ENCODE measurements at places on chromosomes 6 and 20. TPM values are rescaled to one million over a fixed set of nuclear protein-coding genes. Genes with fewer than 3 reads are reported as not detected.

The PPP1R16B gene
- 0.15 TPM for total RNA-seq

The ZNF334 gene
- total RNA-seq: not detected

The C20orf202 gene
- 0.22 TPM for total RNA-seq

The SENP6 gene
- 29.2 TPM for total RNA-seq

The DACT2 gene
- 0.14 TPM for total RNA-seq

The TBXT gene
- not detected for total RNA-seq

The IL20RA gene
- total RNA-seq: not detected

The COL10A1 gene
- not detected for total RNA-seq

The OPN5 gene
- total RNA-seq: not detected

The NCOA7 gene
- total RNA-seq: 13.6 TPM

The SOBP gene
- 0.90 TPM for total RNA-seq

The MCHR2 gene
- total RNA-seq: not detected

The ELOVL5 gene
- 69.5 TPM for total RNA-seq

The PKIB gene
- total RNA-seq: 0.53 TPM

The DEFB114 gene
- total RNA-seq: not detected

The OPRM1 gene
- total RNA-seq: not detected

The DEFB124 gene
- not detected for total RNA-seq

The WFDC10B gene
- total RNA-seq: not detected

The LY6G6F gene
- total RNA-seq: not detected

The CDK5RAP1 gene
- 32.6 TPM for total RNA-seq

The LHFPL5 gene
- total RNA-seq: 0.12 TPM

The ABHD16B gene
- not detected for total RNA-seq

The KCNG1 gene
- total RNA-seq: 25.0 TPM

The NKX2-4 gene
- total RNA-seq: not detected

The HSPA1B gene
- 129 TPM for total RNA-seq

The TREM1 gene
- 0.17 TPM for total RNA-seq

The SCUBE3 gene
- total RNA-seq: 0.05 TPM

The PTCRA gene
- total RNA-seq: not detected

The ZFP57 gene
- total RNA-seq: not detected

The PARD6B gene
- total RNA-seq: 3.1 TPM

The C20orf141 gene
- not detected for total RNA-seq

The BTBD3 gene
- total RNA-seq: 14.4 TPM

The DEFB118 gene
- total RNA-seq: not detected

The CST5 gene
- total RNA-seq: not detected

The TREML4 gene
- not detected for total RNA-seq

The PLCB1 gene
- 0.40 TPM for total RNA-seq

The MCCD1 gene
- total RNA-seq: not detected

The PTGIS gene
- total RNA-seq: 0.02 TPM

The TGM3 gene
- not detected for total RNA-seq

The ANKRD60 gene
- total RNA-seq: not detected

The DDO gene
- total RNA-seq: 0.16 TPM

The SAPCD1 gene
- 5.2 TPM for total RNA-seq

All from A549 treated with Mapracorat at 1 μM for 4 hours (cell line).